H9 (cell line): ENCODE measurements at places on chromosomes 16 and 17. TPM values are rescaled to one million over a fixed set of nuclear protein-coding genes. Genes with fewer than 3 reads are reported as not detected.

- DNase-seq = no peak
Observed at GRCh38 chr16:932831-933330, 37.9 kb downstream of the LMF1 start.

- peak; percentile 21 for DNase-seq
Observed at GRCh38 chr17:35998018-35998545, 3.3 kb downstream of the CCL15 start.

GRCh38 chr17:83203472-83204221 lies 124.2 kb downstream of the METRNL start:
- DNase-seq = no peak

GRCh38 chr17:81513372-81513752 lies 763 bp upstream of the ACTG1 start:
- peak; percentile 90 for DNase-seq

Gene TAC4
- not detected in 2 replicates for total RNA-seq

Gene CDH1
- total RNA-seq = 202 and 237 TPM in 2 replicates

Gene ZNF771
- total RNA-seq = 9.7 and 10.5 TPM in 2 replicates
